ENCODE measurements at places on chromosomes 7 and 10. TPM values are rescaled to one million over a fixed set of nuclear protein-coding genes. Genes with fewer than 3 reads are reported as not detected.
A peak's percentile ranks its signal among the peaks of the same experiment; 100 is the strongest.

GRCh38 chr7:123675181-123675473 lies 19.5 kb downstream of the LMOD2 start:
- H3K27me3 ChIP-seq, result no peaks in the 10 kb centered on the region
- no peaks in the 10 kb centered on the region for H3K36me3 ChIP-seq
- no peaks in the 10 kb centered on the region for H3K4me1 ChIP-seq
- DNase-seq, result no peak
- H3K4me3 ChIP-seq, result no peak overlapping the region
- H3K27ac ChIP-seq, result no peak overlapping the region

The SMARCD3 gene
- polyA plus RNA-seq, result 15.1 TPM

GRCh38 chr10:77763453-77764430 lies 126.1 kb upstream of the KCNMA1 start:
- H3K36me3 ChIP-seq, result no peaks in the 10 kb centered on the region
- no peaks in the 10 kb centered on the region for H3K4me1 ChIP-seq
- H3K4me3 ChIP-seq, result no peak overlapping the region
- no peaks in the 10 kb centered on the region for H3K27me3 ChIP-seq
- no peak for DNase-seq
- no peak overlapping the region for H3K27ac ChIP-seq

The TBATA gene
- 0.45 TPM for polyA plus RNA-seq

The IFIT1 gene
- polyA plus RNA-seq, result 10.8 TPM

The DGKI gene
- polyA plus RNA-seq, result 0.05 TPM

The CELF2 gene
- polyA plus RNA-seq, result 17.6 TPM

The FBXW4 gene
- 38.6 TPM for polyA plus RNA-seq

GRCh38 chr7:98872328-98872924 lies 2.6 kb upstream of the TMEM130 start:
- DNase-seq, result peak; percentile 16
- H3K27me3 ChIP-seq, result peaks cover 14% of the 10 kb centered on the region
- H3K4me1 ChIP-seq, result peaks cover 21% of the 10 kb centered on the region
- H3K36me3 ChIP-seq, result no peaks in the 10 kb centered on the region
- no peak overlapping the region for H3K4me3 ChIP-seq

The ANKRD1 gene
- polyA plus RNA-seq, result 1.6 TPM

The TMEM209 gene
- polyA plus RNA-seq, result 9.0 TPM

The CPN1 gene
- not detected for polyA plus RNA-seq

- H3K4me3 ChIP-seq, result no peak overlapping the region
- H3K4me1 ChIP-seq, result no peaks in the 10 kb centered on the region
- H3K27me3 ChIP-seq, result no peaks in the 10 kb centered on the region
- H3K27ac ChIP-seq, result no peak overlapping the region
Measured at GRCh38 chr10:77821551-77821950, 105.0 kb downstream of the DLG5 start.

The SLC18A3 gene
- not detected for polyA plus RNA-seq

DNA sequence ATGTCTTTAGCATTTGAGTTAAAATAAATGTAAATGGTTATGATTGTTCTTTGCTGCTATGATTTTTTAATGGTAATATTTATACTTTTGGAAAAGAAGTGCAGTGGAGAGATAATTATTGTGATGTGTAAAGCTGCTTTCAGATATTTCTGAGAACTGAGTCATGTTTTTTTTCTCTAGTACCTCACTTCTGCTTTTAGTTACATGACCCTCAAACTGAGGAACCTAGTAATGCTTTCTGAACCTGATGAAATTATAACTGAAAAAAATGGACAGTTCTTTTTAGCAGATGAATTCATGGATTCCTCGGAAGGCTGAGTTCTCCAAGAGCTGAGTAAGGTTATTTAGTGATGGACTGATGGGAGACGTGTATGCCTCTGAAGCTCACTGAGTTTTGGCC lies 167.8 kb downstream of the CDCA7L start:
- no peak overlapping the region for H3K4me3 ChIP-seq
- no peak for DNase-seq
- no peaks in the 10 kb centered on the region for H3K4me1 ChIP-seq

The HIBADH gene
- 14.2 TPM for polyA plus RNA-seq

GRCh38 chr10:75733135-75733890 lies 301.9 kb downstream of the LRMDA start:
- no peaks in the 10 kb centered on the region for H3K4me1 ChIP-seq
- DNase-seq, result no peak
- H3K4me3 ChIP-seq, result no peak overlapping the region
- H3K36me3 ChIP-seq, result no peaks in the 10 kb centered on the region
- H3K27ac ChIP-seq, result no peak overlapping the region
- H3K27me3 ChIP-seq, result no peaks in the 10 kb centered on the region

GRCh38 chr10:121088524-121088923 lies 237.4 kb downstream of the WDR11 start:
- H3K4me3 ChIP-seq, result no peak overlapping the region
- H3K36me3 ChIP-seq, result no peaks in the 10 kb centered on the region
- H3K4me1 ChIP-seq, result no peaks in the 10 kb centered on the region
- H3K27ac ChIP-seq, result no peak overlapping the region
- DNase-seq, result no peak

- H3K27me3 ChIP-seq, result peaks cover 20% of the 10 kb centered on the region
- H3K4me3 ChIP-seq, result no peak overlapping the region
- peak; percentile 58 for DNase-seq
- no peak overlapping the region for H3K27ac ChIP-seq
Measured at GRCh38 chr10:5509691-5510090, 10.3 kb upstream of the CALML5 start.

- H3K4me3 ChIP-seq, result no peak overlapping the region
- H3K36me3 ChIP-seq, result no peaks in the 10 kb centered on the region
- no peaks in the 10 kb centered on the region for H3K27me3 ChIP-seq
- H3K4me1 ChIP-seq, result no peaks in the 10 kb centered on the region
Measured at GRCh38 chr7:122984021-122984420, 11.5 kb downstream of the TAS2R16 start.

The KNDC1 gene
- polyA plus RNA-seq, result 0.43 TPM

- no peak overlapping the region for H3K27ac ChIP-seq
- no peak overlapping the region for H3K4me3 ChIP-seq
- DNase-seq, result no peak
- H3K4me1 ChIP-seq, result no peaks in the 10 kb centered on the region
Measured at GRCh38 chr7:142391191-142391992, 133.5 kb upstream of the PRSS58 start.

GRCh38 chr10:52740913-52741675 lies 31.5 kb downstream of the MBL2 start:
- no peak overlapping the region for H3K27ac ChIP-seq
- H3K36me3 ChIP-seq, result no peaks in the 10 kb centered on the region
- H3K4me3 ChIP-seq, result no peak overlapping the region
- no peaks in the 10 kb centered on the region for H3K27me3 ChIP-seq

DNA sequence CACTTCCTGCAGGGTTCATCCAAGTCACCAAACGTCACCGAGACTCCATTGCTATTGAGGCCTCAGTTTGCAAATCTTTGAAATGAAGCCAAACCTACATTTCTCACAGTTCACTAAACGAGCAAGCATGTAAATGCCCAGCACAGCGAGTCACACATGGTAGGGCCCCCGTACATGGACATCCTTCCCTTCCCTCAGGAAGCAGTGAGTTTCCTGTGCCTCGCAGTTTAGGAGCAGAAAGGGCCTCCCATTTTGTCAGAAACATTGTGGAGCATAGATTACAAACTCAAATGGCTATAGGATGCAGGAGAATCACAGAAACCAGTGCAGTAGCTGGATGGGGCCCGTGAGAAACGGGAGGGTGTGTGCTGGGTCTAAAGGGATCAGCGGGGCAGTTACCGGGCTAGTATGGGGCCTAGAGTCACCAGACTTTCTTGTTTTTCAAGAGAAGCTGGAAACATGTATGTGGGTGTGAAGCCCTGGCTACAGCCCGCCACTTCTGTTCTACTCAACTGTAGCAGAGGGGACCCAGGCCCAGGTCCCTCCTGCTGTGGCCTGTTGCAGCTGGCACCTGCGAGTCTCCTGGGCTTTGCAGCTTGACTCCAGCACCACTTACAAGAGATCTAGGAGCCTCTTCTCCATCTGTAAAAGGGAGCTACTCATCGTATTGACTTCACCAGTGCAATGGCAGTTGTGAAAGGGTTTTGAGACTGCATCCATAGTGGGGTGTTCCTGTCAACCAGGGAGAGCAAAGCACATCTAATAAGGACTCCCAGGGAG lies 14.2 kb upstream of the SLC18A3 start:
- H3K27ac ChIP-seq, result no peak overlapping the region
- no peak overlapping the region for H3K4me3 ChIP-seq
- DNase-seq, result no peak
- H3K27me3 ChIP-seq, result peaks cover 61% of the 10 kb centered on the region

All from spleen (tissue), 13 donors.